ENCODE measurements at places on chromosomes 3 and 15. TPM values are rescaled to one million over a fixed set of nuclear protein-coding genes. Genes with fewer than 3 reads are reported as not detected.

DNA sequence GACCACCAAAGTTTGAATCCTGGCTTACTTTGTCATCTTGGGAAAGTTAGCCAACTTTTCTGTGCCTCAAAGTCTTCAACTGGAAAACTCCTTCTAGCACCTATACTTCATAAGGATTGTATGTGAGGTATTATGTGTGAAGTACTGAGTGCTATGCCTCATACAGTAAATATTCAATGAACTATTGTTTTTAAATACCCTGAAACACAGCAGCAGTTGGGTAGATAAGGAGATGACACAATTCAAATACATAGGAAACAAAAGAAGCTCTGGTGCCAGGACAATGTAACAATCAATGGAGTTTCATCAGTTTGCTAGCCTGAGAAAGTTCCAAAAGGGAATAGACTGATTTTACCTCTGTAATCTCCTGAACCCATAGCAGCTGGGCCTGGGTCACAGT lies 43.3 kb downstream of the TUBGCP4 start:
- no peak for DNase-seq

GRCh38 chr3:73874606-73875369 lies 250.0 kb upstream of the PDZRN3 start:
- DNase-seq: no peak

- DNase-seq: no peak
Observed at GRCh38 chr3:111547631-111548030, 5.6 kb downstream of the CD96 start.

GRCh38 chr15:26712335-26712734 lies 60.5 kb downstream of the GABRB3 start:
- DNase-seq: no peak

- no peak for DNase-seq
Observed at GRCh38 chr15:34696506-34696905, 58.3 kb downstream of the GJD2 start.

GRCh38 chr15:40028193-40028592 lies 10.8 kb downstream of the SRP14 start:
- DNase-seq: no peak

DNA sequence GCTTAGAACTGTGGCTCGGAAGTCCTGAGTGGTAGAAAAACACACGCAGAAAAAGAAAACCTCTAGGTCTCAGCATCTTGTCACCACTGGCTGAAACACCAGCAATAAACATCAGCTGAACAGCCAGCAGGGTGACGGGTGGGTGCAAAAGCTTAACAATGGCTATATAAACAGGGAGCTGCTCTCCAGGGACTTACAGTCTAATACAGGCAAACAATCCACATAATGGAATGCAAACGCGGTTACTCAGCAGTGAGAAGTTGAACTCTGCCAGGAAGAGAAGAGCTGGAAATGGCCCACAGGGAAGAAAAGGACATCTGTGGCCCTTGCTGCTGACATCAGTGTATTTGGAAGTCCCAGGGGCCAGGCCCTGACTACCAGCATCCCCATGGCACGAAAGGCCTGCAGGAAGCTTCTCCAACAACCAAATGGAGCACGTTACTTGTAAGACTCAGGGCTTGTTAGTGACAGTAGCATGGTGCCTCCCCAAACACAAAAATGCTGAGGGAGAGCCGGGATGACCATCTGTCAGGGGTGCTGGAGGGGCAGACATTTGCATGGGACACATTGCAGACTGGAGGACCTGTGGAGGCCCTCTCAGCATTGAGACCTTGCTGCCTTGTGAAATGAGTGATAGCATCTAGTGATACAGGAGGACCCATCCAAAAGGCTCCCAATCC lies 3.0 kb downstream of the HEG1 start:
- no peak for DNase-seq

DNA sequence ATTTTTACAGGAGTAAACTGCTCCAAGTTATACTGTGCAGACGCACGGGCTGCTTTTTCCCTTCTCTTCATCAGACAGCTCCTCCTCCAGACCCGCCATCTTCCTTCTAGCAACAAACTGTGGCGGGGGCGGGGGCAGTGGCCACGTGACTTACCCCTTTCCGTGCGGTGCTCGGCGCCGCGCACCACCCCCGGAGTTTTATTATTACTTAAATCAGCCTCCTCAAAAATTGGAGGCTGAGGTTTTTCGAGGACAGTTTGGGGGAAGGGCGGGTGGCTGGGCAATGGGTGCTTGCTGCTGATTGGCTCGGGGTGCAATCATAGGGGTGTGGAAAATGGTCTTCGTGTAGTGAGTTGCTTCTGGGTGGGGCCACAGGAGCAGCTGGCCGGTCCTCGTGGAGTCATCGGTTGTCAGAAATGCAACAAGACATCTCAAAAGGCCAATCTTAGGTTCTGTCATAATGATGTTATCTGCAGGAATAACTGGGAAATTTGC lies 77.1 kb upstream of the MFGE8 start:
- DNase-seq: no peak

The TRH gene
- total RNA-seq: not detected

The CCDC39 gene
- total RNA-seq: not detected

- DNase-seq: peak; percentile 96
Observed at GRCh38 chr3:14921034-14921616, 26.3 kb upstream of the NR2C2 start.

DNA sequence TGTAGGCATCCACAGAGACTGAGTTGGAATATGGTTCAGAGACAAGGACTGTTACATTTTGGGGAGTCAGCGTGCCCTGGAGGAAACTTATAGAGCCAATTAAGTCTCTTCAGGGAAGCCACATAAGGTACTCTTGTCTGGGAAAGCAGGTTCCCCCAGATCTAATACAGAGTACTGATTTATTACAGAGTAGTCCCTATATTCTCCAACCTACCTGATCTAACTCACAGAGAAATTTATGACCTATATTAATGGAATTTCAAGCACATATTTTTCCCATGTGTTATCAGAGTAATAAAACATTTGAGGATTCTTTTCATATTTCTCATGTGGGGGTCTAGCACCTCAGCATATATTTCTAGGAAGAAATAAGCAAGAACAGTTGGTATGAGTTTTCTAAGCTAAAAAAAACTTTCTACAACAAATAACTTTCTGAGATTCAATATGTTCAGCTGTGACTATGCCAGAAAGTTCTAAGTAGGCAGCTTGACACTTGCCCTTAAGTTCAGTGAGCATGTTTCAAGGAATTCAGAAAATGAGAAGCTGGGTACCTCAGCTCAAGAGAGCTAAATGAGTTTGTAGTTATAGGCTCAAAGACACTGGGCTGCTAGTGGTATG lies 75.3 kb upstream of the COL8A1 start:
- DNase-seq: no peak

- no peak for DNase-seq
Observed at GRCh38 chr15:48400086-48400485, 68.9 kb downstream of the DUT start.

The CFAP92 gene
- 0.66 TPM for total RNA-seq

DNA sequence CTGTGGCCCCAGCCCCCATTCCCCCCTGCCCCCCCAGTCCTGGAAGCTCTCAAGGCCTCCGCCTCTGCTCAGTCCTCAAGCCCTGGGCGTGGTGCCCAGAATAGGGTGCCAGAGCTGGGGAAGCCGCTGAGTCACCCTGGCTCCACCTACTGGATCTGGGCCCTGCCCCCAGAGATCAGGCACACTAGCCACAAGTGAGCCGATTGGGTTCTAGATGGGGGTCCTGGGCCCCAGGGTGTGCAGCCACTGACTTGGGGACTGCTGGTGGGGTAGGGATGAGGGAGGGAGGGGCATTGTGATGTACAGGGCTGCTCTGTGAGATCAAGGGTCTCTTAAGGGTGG lies 5.7 kb downstream of the EIF4G1 start:
- DNase-seq: peak; percentile 99

DNA sequence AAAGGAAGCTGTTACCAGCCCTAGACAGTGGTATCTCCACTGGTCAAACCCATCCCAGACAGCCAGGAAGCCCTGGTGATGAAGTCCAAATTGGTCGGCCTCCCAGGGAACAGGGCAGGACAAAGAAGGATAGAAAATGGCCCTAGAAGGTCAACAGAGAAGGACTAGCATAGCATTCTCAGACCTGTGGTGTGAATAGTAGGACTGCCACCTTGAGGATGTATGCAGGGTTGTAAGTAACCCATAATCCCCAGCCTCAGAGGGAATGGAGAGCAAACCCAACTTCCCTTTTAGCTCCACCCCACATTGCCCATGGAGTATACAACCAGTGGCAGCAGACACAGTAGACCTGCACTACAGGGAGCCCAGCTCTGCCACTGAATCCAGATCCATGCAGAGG lies 68.6 kb upstream of the EIF1B start:
- no peak for DNase-seq

GRCh38 chr3:12750223-12750622 lies 8.8 kb downstream of the TMEM40 start:
- no peak for DNase-seq

- DNase-seq: no peak
Observed at GRCh38 chr3:197219619-197220018, 78.8 kb downstream of the DLG1 start.

GRCh38 chr3:65035246-65035645 lies 347.4 kb upstream of the ADAMTS9 start:
- DNase-seq: no peak

DNA sequence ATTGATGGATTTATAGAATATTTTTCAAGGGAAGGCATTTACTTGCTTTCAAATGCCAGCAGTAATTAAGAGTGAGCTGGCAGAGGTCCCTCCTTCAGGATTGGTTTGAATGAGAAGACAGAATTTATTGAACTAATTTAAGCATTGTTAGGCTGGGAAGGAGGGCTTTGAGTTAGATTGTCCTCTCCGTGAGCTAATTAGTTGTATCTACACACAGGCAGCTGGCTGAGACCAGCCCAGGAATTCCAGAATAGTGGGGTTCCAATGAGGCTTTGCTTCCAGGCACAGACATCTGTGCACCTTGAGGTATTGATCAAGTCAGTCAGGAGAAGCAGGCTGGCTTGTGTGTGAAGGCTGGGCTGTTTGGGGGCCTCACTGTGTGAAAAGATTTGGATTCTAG lies 124.0 kb upstream of the WNT5A start:
- DNase-seq: no peak

DNA sequence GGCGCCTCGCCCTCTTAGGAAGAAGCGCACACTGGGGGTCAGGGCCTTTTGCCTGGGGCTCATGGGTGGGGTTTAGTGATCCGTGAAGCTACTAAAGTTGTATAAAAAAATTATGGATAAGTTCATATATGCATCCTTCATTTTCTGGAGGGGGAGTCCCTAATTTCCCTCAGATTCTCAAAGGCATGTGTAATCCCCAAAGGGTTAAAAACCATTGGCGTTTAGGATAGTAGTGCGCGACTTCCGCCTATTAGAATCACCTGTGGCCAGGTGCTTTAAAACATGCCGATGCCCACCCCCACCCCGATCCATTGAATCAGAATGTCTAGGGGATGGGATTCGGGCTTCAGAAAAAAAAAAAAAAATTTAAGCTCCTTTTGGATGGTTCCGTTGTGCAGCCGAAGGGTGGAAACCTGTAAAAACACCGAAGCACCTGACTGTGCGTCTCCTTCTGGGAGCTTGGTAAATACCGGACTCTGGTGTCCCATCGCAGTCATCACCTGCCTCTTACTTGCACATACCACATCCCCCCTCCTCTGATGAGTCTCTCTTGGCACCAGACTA lies 570 bp downstream of the APH1B start:
- no peak for DNase-seq

The RASA2 gene
- total RNA-seq: 10.8 TPM

GRCh38 chr15:58924327-58924726 lies 9.2 kb downstream of the SLTM start:
- no peak for DNase-seq

DNA sequence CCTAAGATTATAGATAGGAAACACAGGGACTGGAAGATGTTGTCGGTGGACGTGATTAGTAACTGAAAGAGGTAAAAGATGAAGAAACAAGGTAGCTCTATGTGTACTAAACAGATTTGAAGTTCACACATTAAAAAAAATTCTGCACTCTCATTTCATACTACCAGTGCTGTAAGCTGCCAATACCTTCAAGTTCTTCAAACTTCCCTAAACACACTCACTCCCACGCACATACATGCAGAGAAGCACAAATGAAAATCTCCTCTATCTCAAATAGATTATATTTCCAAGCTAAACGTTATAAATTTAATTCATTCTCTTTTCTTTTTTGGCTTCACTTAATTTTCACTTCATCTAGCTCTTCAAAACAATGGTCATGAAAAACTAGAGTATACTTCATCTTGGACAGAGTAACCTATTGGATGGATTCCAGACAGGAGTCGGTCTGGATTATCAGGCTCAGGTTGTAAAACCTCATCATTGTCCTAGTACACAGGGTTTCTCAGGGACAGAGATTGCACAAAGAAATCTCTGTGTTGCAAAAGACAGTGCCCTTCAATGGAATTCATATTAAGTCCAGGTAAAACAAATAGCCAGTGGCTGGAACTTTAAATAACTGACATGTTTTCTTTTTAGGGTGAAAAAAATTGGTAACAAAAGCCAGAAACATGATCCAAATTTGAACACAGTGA lies 408.1 kb upstream of the ZNF385D start:
- DNase-seq: no peak

DNA sequence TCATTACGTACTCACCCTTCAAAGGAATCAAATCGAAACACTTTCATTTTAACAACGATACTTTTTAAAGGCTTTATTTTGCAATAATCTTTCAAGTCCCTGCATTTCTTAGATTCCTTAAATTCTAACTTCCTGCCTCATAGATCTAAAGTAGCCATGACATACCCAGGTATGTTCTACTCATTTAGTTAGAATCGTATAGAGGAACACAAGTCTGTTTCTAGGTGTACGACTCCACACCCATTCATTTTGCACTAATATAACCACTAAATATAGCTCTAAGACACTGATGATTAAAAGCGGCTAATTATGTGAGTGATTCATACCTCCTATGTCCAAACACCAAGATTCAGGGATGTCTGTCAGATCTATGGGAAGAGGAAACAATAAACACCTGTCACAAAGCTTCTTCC lies 1.3 kb downstream of the ATP13A3 start:
- DNase-seq: no peak

GRCh38 chr15:50140098-50140497 lies 21.1 kb upstream of the ATP8B4 start:
- no peak for DNase-seq

Data from esophagus muscularis mucosa (tissue), 4 donors.